Stimulated activated CD4-positive, alpha-beta T cell treated with anti-CD3 and anti-CD28 coated beads, Interleukin-1b, Interleukin-23, amount 100 ng/mL, for 48 hours (primary cell): ENCODE measurements at places on chromosomes 7 and 10.

DNA sequence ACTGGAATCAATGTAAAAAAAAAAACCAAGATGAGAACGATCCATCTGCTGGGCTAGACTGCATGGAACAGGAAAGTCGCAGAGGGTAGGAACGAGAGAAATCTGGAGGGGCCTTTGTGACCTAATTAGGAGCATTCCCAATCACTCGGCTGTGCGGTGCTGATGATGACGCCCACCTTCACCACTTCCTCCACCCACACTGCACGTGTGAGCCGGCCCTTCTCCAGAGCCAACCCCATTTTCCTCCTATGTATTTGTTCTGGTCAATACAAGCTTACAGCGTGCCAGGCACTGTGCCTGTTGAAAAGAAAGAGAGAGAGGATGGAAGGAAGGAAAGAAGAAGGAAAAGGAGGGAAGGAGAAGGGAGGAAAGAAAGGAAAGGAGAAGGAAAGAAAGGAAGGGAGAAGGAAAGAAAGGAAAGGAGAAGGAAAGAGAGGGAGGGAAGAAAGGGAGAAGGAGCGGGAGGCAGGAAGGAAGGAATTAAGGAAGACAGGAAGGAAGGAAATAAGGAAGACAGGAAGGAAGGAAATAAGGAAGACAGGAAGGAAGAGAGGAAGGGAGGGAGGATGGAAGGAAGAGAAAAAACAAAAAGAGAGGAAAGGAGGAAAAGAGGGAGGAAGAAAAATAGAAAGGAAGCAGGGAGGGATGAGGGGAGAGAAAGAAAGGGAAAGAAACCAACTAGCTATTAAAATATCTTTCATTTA, 35.5 kb upstream of the PTF1A start:
- no peak for DNase-seq

DNA sequence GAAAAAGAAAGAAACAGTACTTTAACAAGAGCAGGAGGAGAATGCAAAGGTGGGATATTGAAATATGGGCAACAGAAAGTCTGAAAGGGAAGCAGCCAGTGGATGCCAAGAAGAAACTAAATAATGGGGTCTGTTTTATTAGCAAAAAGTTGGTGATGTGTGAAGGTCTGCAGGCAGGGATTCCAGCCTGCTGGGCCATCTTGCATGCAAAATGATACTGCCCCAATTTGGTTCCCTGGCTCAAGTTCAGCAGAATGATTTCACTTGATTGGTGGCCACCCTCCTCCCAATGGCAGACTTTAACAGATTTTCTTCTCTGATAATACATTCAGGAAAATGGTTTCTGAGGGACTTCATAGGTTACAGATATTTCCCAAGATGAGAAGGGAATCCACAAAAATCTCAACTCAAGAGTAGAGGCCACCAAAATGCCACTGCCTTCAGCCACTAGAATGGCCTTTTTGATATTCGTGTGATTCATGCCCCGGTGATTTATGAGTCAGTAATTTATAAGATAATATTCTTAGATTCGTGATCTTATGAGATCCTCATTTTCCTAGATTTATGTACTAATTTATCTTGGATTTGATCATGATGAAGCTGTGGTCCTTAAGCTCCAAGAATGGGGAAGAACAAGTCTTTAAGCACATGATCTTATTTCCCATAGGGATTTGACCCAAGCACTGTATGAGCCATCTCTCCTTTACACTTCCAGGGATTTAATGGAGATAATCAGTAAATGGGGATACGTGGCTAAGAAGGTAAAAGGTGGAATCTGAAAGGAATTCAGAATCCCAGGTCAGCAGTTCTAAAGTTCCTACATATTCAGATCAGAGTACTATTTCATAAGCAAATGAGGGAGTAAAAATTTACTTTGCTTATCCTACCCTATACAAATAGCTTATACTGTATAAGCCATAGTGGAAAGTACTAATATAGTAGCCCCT, 32.3 kb upstream of the ADD3 start:
- DNase-seq = no peak

- no peak for DNase-seq
Measured at GRCh38 chr10:13813550-13813949, 226.8 kb downstream of the PRPF18 start.

- DNase-seq = no peak
Measured at GRCh38 chr7:1241603-1242255, 9.1 kb downstream of the UNCX start.

- peak; percentile 18 for DNase-seq
Measured at GRCh38 chr10:5812283-5813090, 747 bp downstream of the GDI2 start.

DNA sequence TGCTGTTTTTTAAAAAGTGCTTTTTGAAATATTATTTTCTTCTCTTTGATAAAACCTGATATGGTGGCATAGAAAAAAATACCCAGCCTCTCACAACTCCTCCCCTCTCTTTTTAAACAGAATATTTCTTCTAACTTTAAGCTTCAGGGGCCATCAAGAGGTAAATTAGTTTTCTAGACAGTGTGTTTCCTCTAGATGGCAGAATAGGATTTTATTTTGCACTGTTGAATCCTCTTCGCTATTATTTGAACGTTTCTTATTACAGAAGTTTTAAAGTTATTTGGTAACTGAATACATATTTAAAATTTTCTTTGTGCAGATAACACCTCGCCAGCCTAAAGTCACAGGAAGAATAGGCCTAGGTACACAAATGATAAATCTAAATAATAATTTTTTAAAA, 30.3 kb downstream of the ARL5B start:
- DNase-seq = no peak

DNA sequence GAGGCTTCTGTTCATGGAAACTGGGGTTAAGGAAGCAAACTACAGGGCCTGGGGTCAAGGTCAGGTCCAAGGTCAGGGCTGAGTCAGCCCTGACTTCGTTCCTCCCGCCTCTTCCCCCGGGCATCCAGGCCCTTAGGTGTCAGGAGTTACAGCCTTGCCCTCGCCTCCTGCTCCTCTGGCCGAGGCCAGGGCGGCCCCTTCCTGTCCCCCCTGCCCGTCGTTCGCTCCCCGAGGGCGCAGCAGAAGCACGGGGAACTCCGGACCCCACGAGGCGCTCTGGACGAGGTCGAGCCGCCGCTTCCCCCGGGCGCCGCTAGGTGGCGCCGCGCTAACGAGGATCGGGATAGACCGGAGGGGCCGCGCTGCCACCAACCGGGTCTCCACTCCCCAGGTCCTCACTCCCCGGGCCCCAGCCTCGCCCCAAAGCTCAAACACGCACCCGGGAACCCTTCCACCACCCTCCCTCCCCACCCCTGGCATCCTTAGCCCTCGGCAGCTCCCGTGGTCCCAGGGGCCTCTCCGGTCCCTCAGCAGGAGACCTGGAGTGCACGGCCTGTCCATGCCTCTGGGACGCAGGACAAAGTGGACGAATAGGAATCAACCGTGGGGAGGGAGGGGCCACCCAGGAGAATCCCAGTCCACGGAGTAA, 59.2 kb upstream of the MYL10 start:
- peak; percentile 78 for DNase-seq

- DNase-seq = no peak
Measured at GRCh38 chr7:150978126-150978789, at the start of gene KCNH2. Gene KCNH2, minus strand, starts transcription at chr7:150978321. Its CDS starts 408 bp downstream, at chr7:150977913.
